Vein endothelial cell (primary cell): ENCODE measurements at places on chromosomes 4 and X. TPM values are rescaled to one million over a fixed set of nuclear protein-coding genes. Genes with fewer than 3 reads are reported as not detected.

F8A2 gene
- total RNA-seq = not detected in 2 replicates

SAP30 gene
- total RNA-seq = 10.5 and 13.6 TPM in 2 replicates

GUCY2F gene
- total RNA-seq = under 0.01 TPM in 1 of 2 replicates, not detected in the other

TCEAL8 gene
- total RNA-seq = 74.5 and 80.4 TPM in 2 replicates

HS3ST1 gene
- total RNA-seq = 1.3 and 2.1 TPM in 2 replicates

XAGE2 gene
- total RNA-seq = not detected in 2 replicates
